ENCODE measurements at places on chromosomes 4 and X.
A peak's percentile ranks its signal among the peaks of the same experiment; 100 is the strongest.

- no peak for DNase-seq
These were observed 13.6 kb downstream of the UVSSA start for GRCh38 chr4:1360423-1361283.

GRCh38 chr4:42398871-42399331, 1.6 kb downstream of the SHISA3 start:
- no peak for DNase-seq

- DNase-seq: no peak
These were observed 141.8 kb upstream of the PCDH18 start for GRCh38 chr4:137674066-137674465.

DNA sequence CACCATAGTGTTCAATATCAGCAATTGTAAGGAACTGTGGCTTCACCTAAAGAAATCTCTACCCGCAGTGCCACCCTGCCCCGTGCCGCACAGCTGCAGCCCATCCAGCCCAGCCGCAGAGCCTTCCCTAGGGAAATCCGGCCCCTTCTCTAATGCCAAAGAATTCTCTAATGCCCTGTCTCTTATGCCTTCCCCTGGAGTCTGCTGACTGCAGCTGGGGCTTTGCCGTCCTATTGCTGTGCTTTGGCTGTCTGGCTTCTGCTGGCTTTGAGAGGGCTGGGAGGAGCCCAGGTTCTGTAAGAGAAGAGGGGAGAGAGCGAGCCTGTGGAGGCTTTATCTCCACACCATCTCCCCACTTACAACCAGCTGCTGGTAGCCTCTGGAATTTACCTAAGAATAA, 85.9 kb upstream of the HELT start:
- DNase-seq: no peak

DNA sequence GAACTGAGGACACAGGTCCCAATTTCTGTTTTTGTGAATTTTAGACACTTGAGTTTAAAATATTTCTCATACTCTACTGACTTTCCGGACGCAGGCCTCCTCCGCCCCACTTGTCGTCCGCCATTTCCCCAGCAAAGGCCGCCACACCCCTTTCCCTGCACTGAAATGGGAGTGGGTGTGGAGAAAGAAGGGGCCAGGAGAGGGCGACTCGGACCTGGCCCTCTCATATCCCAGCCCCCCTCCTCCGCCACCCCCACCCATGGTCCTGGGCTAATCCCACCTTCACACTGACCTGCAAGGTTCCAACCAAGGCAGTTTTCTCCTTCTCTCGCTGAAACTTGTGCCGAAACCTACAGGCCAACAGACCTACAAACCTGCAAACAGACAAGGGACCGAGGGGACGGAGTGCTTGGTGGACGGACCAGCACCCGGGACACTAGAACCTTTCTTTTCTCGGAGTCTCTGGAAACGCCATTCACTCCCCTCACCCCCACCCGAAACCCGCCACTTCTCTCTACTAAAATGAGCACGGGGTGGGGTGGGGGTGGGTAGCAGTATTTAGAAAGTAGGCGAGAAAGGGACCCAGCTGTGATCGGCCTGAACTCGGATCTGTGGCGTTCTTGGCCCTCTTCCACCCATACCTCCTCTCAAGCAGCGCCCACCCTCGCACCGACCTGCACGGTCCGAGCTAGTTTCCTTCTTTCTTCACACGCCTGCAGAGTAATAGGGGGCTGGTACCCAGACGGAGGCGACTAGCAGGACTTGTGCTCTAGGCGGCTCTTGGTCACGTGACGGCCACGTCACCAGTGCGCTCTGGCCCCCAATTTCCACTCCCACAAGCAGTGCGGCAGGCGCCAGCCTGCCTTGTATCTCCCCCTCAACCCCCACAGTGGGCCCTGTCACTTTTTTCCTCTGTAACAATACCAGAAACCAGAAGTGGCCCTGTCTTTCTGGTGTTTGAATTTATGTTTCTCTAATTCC, at the start of gene ARMCX6:
Gene ARMCX6, minus strand, starts transcription at position 790 of the 981 bp plus-strand sequence. CDS start 1,380 bp downstream, outside the sequence.
- peak; percentile 87 for DNase-seq

- DNase-seq: no peak
These were observed 25.3 kb upstream of the CYBB start for GRCh38 chrX:37754516-37754915.

DNA sequence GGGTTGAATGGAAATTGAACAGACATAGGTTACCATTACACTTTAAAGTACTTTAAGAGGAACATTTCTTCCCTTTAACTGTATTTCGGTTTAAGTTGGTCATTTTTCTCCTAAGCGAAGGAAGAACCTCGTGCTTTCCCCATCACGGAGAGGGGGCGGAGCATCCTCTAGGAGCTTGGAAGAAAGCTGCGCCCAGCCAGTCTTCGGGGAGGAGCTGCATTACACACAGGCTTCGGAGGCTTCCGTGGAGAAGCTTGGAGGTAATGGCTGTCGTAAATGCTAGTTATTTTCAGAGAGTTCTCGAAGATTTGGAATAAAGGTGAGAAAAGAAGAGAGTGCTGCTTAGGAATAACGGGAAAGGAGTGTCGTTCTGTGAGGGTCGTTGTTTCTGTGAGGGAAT, at the start of gene PWWP3B:
Gene PWWP3B, plus strand, starts transcription at position 199 of the 400 bp plus-strand sequence. CDS start 37,128 bp downstream, outside the sequence.
- DNase-seq: no peak

DNA sequence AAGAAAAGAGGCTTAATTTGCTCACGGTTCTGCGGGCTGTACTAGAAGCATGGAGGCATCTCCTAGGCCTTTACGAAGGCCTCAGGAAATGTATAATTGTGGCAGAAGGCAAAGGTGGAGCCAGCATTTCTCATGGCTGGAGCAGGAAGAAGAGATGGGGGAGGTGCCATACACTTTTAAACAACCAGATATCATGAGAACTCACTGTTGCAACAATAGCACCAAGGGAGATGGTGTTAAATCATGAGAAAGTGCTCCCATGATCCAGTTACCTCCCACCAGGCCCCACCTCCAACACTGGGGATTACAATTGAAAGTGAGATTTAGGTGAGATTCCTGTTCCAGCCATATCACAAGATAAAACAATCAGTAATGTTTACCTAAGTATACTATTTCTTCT, 45.5 kb downstream of the MTHFD2L start:
- DNase-seq: no peak

GRCh38 chr4:78552389-78553042, 946 bp downstream of the ANXA3 start:
- no peak for DNase-seq

DNA sequence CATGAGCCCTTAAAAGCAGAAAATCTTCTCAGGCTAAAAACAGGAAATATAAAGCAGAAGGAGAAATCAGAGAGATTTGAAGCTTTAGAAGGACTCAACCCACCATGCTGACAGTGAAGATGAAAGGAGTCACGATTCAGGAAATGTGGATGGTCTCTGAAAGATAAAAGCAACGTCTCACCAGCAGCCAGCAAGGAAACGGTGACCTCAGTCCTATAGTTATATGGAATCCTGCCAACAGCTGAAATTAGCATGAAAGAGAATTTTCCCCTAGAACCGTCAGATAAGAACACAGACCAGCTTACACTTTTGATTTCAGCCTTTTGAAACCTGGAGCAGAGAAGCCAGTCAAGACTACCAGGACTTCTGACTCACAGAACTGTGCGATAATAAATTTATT, 715.7 kb upstream of the HTR2C start:
- DNase-seq: no peak

DNA sequence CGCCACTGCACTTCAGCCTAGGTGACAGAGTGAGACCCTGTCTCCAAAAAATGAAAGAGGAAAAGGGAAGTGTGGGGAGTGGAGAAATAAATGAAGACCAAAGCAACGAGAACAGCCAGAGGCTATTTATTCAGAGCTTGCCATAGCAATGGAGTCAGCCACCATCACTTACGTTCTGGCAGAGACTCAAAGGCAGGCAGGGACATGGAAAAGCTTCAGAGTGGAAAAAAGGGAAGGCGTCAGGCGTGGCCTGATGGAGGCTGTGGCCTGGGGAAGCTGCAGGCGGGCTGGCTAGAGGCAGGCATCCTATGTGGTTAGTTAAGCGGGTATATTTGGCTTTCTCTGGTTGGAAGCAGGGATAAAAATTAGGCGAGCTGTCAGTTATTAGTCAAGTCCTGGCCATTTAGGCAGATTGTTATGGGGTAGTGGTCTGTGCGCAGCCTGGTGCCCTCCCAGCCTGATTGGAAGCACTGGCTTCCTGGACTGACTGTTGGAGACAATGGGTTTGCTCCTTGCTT, 73.3 kb downstream of the DCTD start:
- no peak for DNase-seq

GRCh38 chr4:163776957-163777356, 282.5 kb downstream of the TMA16 start:
- DNase-seq: no peak

DNA sequence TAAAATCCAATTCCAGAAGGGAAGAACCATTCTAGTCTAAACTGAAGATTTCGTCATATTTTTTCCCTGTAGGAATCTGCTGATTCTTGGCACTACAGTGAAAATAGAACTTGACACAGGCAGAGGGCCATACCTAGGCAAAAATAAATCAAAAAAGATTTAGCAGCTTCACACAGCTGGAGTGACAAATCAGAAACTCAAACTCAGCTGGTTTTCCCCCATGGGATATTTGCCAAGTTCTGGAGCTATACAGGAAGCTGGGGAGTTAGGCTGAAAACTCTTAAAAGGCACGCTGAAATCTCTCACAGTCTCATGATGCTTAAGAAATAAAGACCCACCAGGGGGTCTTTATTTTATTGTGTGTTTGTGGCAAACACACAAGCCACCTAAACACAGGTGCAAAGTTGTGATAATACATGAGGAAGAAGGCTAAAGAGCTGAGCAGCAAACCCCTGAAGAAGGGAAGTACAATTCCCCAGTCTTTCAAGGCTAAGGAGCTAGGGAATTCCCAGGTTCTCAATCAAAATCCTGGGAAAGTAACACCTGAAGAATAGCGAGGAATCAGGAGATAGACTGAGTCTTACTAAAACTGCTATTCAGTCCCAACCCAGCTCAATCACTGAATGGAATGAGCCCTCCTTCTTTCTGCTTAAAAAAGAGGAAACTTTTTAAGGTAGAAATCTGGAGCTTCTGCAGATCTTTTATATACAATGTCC, 32.1 kb upstream of the BEND2 start:
- no peak for DNase-seq

DNA sequence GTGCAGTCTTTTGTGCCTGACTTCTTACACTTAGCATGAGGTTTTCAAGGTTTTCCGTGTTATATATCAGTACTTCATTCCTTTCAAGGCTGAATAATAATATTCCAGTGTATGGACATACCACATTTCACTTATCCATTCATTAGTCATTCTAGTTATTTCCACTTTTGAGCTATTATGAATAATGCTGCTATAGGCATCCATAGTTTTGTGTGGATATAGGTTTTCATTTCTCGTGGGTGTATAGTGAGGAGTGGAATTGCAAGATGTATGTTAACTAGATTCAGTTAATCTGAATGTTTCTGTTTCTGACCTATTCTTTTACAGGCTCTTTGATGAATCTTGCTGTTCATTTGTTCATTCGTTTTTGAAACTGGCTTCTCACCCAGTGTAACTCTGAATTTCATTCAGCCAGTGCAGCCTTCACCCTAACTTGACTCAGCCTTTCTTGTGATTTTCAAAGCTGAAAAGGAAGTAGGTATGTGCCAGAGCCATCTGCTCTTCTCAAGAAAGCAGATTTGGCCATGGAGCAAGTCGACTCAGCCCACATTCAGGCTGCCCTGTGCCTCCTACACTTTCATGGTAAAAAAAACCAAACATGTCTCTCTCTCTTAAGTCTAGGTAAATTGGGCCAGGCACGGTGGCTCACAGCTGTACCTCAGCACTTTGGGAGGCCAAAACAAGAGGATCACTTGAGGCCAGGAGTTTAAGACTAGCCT, 56.3 kb upstream of the NOCT start:
- DNase-seq: no peak

DNA sequence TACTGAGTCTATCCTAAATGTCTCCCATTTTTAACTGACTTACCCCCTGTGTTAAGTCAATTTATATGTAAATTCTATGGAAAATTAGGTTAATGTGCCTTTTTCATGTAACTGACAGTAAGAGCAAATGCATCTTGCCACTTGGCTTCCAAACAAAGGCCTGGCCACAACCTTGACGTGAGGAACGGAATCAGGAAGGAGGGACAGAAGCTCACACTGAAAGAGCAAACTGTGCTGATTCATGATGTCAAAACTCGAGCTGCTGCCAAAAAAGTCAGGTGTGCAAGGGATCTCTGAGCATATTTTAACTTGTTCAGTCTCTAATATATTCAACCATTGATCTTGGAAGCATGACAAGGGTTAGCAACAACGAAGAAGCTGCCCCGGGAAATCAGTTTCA, 35.8 kb downstream of the GPM6A start:
- DNase-seq: no peak

DNA sequence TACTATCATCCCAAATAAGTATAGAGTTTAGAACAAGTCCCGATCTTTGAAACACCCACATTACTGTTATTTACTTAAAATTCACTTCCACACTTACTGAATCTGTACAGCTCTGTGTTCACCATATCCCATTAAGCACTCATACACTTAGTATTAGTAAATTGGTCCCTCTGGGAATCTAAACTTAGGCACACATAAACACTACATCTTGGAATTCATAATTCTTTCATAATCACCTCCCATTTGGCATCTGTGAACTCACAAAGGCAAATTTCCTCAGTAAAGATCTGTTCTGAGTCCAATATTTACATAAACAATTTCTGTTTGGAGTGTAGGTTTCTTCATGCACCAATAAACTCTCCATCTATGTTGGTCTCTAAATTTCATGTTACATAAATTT, 52.6 kb upstream of the PPARGC1A start:
- DNase-seq: no peak

GRCh38 chrX:53317365-53318069, 36.1 kb upstream of the IQSEC2 start:
- peak; percentile 76 for DNase-seq

GRCh38 chrX:110086916-110087484, 84.1 kb downstream of the TMEM164 start:
- DNase-seq: no peak

- DNase-seq: no peak
These were observed 167.0 kb upstream of the CASK start for GRCh38 chrX:42090395-42090794.

GRCh38 chr4:91366554-91366953, 937.2 kb upstream of the GRID2 start:
- no peak for DNase-seq

DNA sequence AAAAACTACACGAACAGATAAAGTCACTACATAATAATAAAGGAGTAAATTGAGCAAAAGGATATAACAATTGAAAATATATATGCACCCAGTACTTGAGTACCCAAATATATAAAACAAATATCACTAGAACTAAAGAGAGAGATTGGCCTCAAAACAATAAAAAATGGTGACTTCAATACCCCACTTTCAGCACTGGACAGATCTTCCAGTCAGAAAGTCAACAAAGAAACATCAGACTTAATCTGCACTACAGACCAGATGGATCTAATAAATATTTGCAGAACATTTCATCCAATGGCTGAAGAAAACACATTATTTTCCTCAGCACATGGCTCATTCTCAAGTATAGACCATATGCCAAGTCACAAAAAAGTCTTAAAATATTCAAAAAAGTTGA, 503.6 kb downstream of the NAP1L3 start:
- no peak for DNase-seq

GRCh38 chr4:31107362-31107761, 387.2 kb downstream of the PCDH7 start:
- DNase-seq: no peak
